Lower lobe of right lung (tissue), 2 donors: ENCODE measurements at places on chromosomes 7 and 10. TPM values are rescaled to one million over a fixed set of nuclear protein-coding genes. Genes with fewer than 3 reads are reported as not detected.

GRCh38 chr10:72257051-72257892, 16.5 kb upstream of the DDIT4 start:
- peak overlapping the region; percentile 25 for H3K27ac ChIP-seq
- H3K4me3 ChIP-seq, result no peak overlapping the region
- no peak for DNase-seq
- peaks cover 83% of the 10 kb centered on the region for H3K4me1 ChIP-seq
- H3K27me3 ChIP-seq, result no peaks in the 10 kb centered on the region

DNA sequence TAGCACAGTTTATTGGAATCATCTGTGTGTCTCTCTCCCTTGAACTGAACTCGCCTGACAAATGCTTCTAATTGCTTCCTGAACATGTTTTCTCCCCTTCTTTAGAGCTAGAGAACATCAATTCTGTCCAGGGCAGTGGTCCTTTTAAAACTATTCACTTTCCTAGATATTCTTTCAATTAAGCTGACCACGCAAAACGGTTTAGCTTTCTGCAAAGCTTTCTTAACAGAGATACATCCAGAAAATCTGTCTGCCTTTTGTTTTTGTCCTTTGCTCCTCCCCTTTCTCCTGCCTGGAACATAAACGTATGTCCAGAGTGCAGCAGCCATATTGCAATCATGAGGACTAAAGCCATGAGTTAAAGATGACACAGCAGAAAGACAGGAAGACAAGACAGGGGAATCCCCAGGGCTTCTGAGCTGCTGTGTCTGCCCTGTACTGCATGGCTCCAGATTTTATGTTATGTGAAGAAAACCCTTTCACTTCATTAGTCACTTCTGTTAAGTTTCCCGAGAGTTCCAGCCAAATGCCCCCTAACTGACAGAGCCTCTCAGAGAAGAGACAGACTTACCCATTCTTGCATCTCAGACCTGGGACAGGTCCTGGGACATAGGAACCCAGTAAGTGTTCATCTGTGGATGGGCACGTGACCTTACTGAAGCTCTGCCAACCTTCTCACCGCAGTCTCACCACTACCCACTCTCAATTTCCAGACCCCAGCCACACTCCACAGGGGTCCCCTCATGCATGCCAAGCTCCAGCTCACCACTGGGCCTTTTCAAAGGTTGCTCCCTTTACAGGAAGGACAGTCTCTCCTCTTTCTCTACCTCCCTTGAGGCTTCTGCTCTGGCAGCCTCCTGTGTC, 35.0 kb upstream of the CPXM2 start:
- H3K27me3 ChIP-seq, result peaks cover 4% of the 10 kb centered on the region
- H3K36me3 ChIP-seq, result no peaks in the 10 kb centered on the region
- no peak overlapping the region for H3K27ac ChIP-seq
- H3K4me1 ChIP-seq, result no peaks in the 10 kb centered on the region
- no peak overlapping the region for H3K4me3 ChIP-seq
- no peak for DNase-seq

Gene RET
- total RNA-seq, result 0.68 TPM

Gene CTAGE15
- total RNA-seq, result 0.95 TPM

Gene ZNF789
- 11.1 TPM for total RNA-seq

DNA sequence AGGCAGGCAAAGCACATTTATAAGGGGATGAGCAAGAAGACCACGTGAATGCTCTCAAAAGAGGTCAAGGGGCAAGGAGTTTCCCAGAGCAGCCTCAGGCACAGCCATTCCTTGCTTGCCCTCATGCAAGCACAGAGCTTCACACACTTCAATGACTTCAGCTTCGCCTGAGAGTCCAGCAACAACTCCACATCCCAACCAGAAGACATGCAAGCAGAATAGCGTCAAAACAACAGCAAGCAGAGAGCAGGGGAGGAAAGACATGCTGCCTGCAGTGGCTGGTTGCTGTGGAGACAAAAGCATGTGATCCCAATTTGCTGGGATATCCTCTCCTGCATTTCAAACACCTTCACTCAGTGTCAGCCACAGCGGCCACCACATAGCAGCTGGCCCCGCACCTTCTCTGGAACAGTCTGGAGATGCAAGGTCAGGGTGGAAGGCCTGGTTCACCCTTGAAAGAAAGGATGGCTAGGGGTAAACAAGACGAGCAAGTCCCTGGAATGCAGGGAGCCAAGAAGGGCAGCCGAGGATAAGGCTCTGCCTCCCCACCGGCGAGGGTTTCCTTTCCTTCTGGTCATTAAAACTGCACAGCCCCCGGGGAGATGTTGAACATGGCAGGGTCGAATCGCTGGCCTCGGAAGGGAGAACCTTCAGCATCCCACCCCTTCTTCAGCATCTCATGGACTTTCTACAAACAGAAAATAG, 60.2 kb upstream of the CAMK2B start:
- no peak for DNase-seq
- no peak overlapping the region for H3K4me3 ChIP-seq
- H3K36me3 ChIP-seq, result peaks cover 84% of the 10 kb centered on the region
- H3K27ac ChIP-seq, result no peak overlapping the region
- H3K4me1 ChIP-seq, result no peaks in the 10 kb centered on the region
- no peaks in the 10 kb centered on the region for H3K27me3 ChIP-seq

DNA sequence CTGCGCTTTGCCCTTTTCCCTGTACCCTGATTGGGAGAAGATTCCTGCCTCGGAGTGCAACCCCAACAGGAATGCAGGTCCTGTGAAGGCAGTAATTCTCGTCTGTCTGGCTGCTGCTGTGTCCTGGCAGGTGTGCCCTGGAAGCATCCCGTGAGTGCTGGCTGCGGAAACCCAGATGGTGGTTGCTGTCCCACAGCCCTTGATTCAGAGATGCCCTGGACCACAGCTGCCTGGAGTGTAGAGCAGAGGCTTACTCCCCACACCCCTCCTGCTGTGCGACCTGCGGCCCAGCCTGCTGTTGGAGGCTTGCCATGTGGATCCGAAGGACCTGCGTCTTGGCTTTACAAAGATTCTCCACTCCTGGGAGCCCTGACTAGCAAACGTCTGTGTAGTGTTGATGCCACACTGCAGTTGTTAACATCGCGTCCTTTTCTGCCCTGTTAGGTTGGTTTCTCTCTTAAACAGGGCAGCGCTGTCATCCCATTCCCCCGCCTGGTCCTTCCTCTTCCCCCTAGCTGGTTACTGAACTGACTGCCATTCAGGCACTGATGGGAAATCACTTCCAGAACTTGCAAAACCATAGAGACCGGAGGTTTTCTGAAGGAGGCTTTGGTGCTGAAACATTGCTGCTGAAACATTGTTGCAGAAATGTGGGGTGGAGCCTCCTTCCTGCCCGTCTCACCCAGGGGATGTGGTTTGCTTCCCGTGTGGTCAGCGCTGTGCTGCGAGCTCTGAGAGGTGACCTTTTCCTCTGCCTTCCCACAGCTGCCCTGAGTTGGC, 53.3 kb downstream of the DNAJB6 start:
- H3K4me1 ChIP-seq, result peaks cover 11% of the 10 kb centered on the region
- peaks cover 62% of the 10 kb centered on the region for H3K36me3 ChIP-seq
- H3K27ac ChIP-seq, result no peak overlapping the region
- no peaks in the 10 kb centered on the region for H3K27me3 ChIP-seq

- peak overlapping the region; percentile 60 for H3K27ac ChIP-seq
- peaks cover 17% of the 10 kb centered on the region for H3K4me1 ChIP-seq
- H3K36me3 ChIP-seq, result peaks cover 8% of the 10 kb centered on the region
These were observed 62.9 kb upstream of the MKRN1 start for GRCh38 chr7:140542228-140542603.

DNA sequence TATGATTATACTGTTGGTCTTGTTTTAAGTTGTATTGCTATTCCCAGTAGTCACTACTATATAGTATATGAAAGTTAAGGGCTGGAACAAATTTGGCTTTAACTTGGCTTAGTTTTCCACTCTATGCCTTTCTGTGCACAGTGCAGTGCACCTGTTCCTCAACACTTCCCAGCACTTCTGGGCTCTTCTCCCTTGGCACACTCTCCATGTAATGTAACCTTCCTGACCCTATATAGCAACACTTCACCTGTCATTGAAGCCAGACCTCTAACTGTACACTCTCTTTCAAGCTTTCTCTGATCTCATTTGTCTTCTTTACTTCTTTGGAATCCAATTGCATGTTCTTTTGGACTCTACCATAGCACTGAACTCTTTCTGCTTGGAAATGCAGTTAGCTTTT, 83.9 kb upstream of the SMIM30 start:
- H3K27ac ChIP-seq, result no peak overlapping the region
- no peak overlapping the region for H3K4me3 ChIP-seq
- no peaks in the 10 kb centered on the region for H3K27me3 ChIP-seq
- no peaks in the 10 kb centered on the region for H3K36me3 ChIP-seq

DNA sequence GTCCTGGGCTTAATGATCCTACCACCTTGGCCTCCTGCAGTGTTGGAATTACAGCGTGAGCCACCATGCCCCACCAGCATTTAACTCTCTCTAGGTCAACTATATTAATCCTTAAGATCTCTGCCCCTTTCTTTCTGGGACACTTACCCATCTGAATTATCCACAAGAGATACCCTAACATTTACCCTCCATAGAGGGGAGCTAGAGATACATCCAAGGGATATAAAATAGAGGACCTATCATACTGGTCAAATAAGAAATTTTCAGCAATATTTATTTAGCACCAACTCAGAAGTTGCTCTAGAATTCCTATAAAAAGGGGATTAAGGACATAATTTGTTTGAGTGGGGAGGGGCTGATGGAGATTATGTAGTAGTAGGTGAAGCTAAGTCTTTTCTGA, 96.5 kb downstream of the OTUD1 start:
- H3K27me3 ChIP-seq, result no peaks in the 10 kb centered on the region
- DNase-seq, result no peak
- no peak overlapping the region for H3K4me3 ChIP-seq

DNA sequence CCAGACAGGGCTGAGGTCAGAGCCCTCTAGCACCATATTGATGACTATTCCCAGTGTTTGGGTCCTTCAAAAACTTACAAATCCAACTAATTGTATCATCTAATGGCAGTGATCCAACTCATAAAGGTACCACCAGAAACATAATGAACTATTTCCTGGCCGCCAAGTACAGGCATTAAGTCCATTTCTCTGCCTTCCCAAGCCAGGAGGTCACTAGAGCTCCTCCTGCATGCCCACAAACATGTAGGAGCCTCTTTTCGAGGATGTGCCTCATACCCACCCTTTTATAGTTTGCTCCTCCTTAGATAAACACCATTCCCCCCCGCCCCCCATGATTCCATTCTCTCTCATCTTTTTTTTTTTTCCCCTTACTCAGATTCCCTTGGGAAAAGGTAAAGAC, 91.3 kb downstream of the CHN2 start:
- H3K27me3 ChIP-seq, result no peaks in the 10 kb centered on the region
- peaks cover 3% of the 10 kb centered on the region for H3K4me1 ChIP-seq
- no peak for DNase-seq
